Stimulated activated memory B cell treated with anti-CD40 and anti-IgM and Interleukin-4, amounts not matched to agents 10 μg/mL and 1 μg/mL and 100 μg/mL, for 72 hours (primary cell): ENCODE measurements at places on chromosomes 13 and 19.

DNA sequence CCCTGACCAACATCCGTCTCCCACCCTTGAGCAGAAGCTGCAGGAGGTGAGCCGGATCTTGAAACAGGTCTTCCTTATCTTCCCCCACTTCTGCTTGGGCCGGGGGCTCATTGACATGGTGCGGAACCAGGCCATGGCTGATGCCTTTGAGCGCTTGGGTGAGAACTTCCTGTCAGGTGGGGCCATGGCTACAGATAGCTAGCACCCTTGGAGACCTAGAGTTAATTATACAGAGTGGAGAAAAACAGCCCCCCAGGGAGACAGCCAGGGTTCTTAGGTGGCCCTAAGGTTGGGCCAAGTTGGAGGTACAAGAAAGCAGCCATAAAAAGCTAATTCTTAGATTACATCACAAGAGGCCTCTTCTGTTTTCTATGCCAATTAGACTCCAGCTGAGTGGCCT is 8.9 kb upstream of the ARHGAP45 start:
- no peak for ATAC-seq

DNA sequence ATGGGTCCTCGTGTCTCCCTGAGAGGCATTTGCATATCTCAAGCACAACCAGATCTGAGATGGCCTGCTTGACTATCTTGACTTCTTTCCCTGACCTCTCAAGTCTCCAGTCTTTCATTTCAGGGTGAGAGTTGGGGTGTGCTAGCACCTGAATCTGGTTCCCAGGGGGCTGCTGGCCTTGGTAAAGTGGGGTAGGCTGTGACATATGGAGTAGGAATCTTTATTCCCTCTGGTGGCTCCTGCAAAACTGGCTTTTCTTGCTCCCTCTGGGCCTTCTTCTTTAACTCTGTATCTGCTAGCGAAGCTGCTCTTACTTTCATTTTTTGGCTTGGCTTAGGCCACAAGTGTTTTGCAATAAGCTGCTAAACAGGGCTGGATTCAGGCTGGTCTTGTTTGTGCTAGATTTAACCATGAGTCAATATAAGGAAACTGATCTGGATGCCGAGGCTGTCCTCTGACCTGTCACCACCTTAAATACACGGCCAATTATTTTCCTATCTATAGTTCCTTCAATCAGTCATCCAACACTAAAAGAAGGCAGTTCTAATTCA is 42.3 kb downstream of the ZNF493 start:
- ATAC-seq = no peak

- ATAC-seq = peak; percentile 94
These were observed 43.2 kb downstream of the ZNF571 start for GRCh38 chr19:37551129-37551993.

DNA sequence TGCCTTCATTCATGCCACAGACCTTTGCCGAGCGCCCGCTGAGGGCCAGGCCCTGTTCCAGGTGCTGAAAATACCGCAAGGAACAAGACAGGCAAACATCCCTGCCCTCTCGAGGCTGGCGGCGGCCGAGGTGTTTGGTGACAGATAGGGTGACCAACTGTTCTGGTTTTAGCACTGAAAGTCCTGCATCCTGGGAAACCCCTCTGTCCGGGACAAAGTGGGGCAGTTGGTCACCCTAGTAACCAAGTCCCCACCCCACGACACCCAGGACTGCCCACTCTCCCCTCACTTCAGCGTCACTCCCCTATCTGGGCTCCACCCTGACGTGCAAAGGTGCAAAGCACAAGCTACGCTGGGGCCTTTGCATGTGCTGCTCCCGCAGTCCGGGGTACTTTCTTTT is 17.3 kb downstream of the ZBTB7A start:
- ATAC-seq = no peak
